ENCODE measurements at places on chromosomes 7 and 10.

DNA sequence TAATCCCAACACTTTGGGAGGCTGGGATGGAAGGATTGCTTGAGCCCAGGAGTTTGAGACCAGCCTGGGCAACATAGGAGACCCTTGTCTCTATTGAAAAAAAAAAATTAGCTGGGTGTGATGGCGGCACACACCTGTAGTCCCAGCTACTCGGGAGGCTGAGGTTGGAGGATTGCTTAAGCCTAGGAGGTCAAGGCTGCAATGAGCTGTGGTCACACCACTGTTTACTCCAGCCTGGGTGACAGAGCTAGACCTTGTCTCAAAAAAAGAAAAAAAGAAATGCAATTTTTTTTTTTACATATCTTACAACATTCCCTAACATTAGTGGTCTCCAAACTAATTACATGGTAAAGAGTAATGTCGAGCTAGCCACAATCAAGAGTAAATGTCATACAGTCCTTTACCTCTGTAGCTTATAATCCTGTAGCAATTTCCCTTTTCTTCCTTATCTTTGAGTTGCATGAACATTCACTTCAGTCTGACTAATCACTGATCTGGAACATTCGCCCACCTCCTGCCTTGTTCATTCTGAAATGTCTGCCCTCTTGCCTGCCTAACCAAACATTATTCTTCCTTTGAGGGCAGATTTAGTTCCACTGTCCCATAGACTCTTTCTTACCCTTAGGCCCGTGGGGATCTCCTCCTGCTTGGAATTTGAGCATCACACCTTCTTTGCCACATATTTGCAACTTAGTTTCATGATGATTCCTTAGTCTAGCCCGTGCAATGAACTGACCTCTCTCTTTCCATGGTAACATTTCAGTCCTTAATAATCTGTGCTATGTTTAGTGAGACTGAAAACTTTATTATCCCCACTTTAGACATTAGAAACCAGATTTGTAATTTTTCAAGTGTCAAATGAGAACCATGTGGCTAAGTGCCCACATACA lies 4.8 kb upstream of the VCL start:
- no peak for DNase-seq
- no peaks in the 10 kb centered on the region for H3K36me3 ChIP-seq
- H3K4me1 ChIP-seq = peaks cover 5% of the 10 kb centered on the region
- no peaks in the 10 kb centered on the region for H3K27me3 ChIP-seq
- H3K4me3 ChIP-seq = no peak overlapping the region

DNA sequence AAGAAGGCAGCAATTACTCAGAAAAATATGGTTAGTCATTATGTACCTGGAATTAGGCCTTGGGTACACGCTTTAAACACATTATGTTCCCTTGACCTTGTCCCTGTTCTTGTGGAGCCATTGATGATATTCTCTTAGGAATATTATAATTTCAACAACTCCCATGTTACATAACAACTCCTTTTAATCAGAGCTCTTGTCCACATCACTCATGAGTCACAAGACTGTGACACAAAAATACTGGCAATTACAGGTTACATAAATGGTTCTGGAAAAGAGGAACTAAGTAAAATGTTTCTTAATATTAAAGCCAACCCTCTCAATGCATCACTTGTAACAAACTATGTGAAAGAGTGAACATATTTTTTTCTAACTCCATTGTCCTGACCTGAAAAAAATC lies 143.8 kb upstream of the PCLO start:
- H3K4me3 ChIP-seq = no peak overlapping the region
- no peaks in the 10 kb centered on the region for H3K36me3 ChIP-seq
- no peaks in the 10 kb centered on the region for H3K4me1 ChIP-seq
- no peaks in the 10 kb centered on the region for H3K27me3 ChIP-seq
- DNase-seq = no peak

GRCh38 chr7:126856691-126857291 lies 395.9 kb downstream of the GRM8 start:
- no peak overlapping the region for H3K27ac ChIP-seq
- H3K27me3 ChIP-seq = no peaks in the 10 kb centered on the region

DNA sequence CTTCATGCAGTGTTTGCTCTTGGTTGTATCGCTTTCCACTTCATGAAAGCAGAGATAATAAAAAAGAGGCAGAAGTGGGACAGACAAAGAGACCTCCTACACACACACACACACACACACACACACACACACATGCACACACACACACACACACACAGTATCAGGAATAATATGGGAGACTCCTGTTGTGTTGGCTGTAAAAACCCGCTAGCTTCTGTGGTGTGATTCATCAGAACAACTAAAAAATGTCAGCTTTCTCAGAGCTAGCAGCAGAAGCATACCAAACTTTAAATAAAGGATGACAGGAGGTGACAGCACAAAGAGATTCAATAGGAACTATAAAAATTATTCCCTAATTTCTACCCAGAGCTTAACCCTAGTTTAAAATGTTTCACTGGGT lies 148.2 kb upstream of the LRRTM3 start:
- no peaks in the 10 kb centered on the region for H3K36me3 ChIP-seq
- H3K4me1 ChIP-seq = no peaks in the 10 kb centered on the region
- H3K27me3 ChIP-seq = no peaks in the 10 kb centered on the region
- no peak overlapping the region for H3K27ac ChIP-seq

DNA sequence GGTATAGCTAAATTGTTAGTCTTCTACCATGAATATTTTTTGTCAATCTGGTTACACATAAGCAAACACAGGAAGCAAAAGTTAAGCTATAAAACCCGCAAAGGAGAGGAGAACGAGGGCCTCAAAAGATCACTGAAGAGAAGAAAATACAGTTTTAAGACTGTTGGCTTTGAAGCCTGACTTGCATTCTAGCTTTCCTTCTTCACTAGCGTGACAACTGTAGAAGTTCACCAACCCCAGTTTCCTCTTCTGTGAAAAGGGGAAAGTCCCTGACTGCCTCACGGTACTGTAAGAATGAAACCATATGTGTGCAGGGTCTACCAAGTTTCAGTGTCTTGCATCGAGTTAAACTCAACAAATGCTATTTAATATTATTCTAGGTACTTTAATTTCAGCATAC lies 7.5 kb upstream of the LRRN3 start:
- no peaks in the 10 kb centered on the region for H3K27me3 ChIP-seq
- H3K4me3 ChIP-seq = no peak overlapping the region
- DNase-seq = no peak

- H3K36me3 ChIP-seq = no peaks in the 10 kb centered on the region
- DNase-seq = no peak
- H3K4me1 ChIP-seq = peaks cover 10% of the 10 kb centered on the region
- H3K27ac ChIP-seq = no peak overlapping the region
- no peak overlapping the region for H3K4me3 ChIP-seq
- no peaks in the 10 kb centered on the region for H3K27me3 ChIP-seq
Measured at GRCh38 chr7:113084496-113085172, 2.0 kb downstream of the GPR85 start.

GRCh38 chr7:100867040-100867775 lies at the start of gene TRIP6:
Gene TRIP6 (plus strand): TSS chr7:100867387. CDS start chr7:100867498, 111 bp downstream.
- peaks cover 39% of the 10 kb centered on the region for H3K4me1 ChIP-seq
- H3K4me3 ChIP-seq = peak within 1 kb of the TSS; percentile 63
- H3K27me3 ChIP-seq = no peaks in the 10 kb centered on the region
- H3K27ac ChIP-seq = peak within 1 kb of the TSS; percentile 80
- peak; percentile 96 for DNase-seq
- peaks cover 31% of the 10 kb centered on the region for H3K36me3 ChIP-seq

DNA sequence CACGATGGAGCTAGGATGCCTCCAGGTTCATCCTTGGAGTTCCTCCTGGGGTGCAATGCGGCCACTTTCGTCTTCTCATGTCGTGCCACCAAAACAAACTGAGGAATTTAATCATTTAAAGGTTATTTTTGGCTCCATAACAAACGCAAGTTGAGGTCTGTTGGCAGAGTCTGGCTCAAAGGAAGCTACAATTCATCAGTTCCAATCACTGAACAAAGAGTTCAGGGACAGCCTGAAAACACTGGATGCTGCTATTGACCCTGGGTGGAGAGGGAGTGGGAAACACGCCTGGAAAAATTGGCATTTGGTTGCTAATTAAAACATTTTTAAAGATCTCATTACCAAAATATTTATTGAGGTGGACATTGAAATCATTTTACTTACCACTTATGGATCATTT lies 11.4 kb upstream of the MGMT start:
- H3K27ac ChIP-seq = no peak overlapping the region
- H3K27me3 ChIP-seq = no peaks in the 10 kb centered on the region
- H3K4me1 ChIP-seq = no peaks in the 10 kb centered on the region
- no peak overlapping the region for H3K4me3 ChIP-seq

DNA sequence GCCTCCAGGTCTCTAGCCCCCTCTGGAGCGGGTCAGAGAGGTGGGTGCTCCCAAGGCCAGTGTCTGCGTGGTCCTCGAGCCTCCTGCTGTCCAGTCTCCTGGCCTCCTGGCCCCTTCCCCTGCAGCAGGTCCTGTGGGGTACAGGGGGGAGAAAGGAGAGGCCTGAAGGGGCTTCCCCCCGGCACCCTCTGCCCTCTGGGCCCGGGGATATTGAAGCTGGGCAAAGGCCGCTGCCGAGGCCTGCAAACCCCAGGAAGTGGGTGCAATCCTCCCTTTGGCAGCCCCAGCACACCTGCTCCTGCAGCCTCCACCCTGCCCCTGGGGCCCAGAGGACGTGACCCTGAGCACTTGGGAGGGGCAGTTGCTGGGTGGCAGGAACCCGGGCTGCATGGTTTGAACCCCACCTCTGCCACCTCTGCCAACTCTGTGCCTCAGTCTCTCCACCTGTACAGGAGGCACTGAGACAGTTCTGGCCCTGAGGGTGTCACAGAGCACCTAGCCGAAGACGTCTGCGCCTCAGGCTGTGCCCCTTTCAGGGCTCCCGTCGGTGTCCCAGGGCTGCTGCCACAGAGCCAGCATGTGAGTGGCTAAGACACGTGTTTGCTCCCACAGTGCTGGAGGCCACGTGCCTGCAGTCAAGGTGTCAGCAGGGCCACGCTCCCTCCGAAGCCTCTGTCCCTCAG lies 59.1 kb upstream of the INPP5A start:
- H3K27ac ChIP-seq = no peak overlapping the region
- H3K4me3 ChIP-seq = no peak overlapping the region
- peaks cover 27% of the 10 kb centered on the region for H3K27me3 ChIP-seq
- H3K4me1 ChIP-seq = peaks cover 5% of the 10 kb centered on the region

- H3K36me3 ChIP-seq = no peaks in the 10 kb centered on the region
- H3K27me3 ChIP-seq = no peaks in the 10 kb centered on the region
- no peaks in the 10 kb centered on the region for H3K4me1 ChIP-seq
- H3K4me3 ChIP-seq = no peak overlapping the region
- no peak overlapping the region for H3K27ac ChIP-seq
Measured at GRCh38 chr7:82616059-82616728, 172.6 kb upstream of the CACNA2D1 start.

DNA sequence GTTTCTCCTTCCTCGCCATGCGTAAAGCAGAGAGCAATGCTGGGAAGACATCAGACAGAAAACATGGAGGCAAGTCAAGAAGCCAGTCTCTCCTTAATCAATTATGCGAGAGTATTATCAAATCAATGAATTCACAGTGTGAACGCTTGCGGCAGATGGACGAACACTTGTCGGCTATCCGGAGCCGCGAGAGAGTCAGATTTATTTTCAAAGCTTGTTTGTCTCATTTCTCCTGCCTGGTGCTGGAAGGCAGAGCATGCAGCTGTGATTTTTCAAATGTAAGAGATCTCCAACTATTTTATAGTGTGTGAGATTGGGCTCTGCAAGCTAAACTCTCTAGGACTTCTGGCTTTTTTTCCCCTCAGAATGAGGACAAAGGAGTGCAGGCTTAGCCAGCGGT lies 252.3 kb downstream of the SNX10 start:
- no peak overlapping the region for H3K4me3 ChIP-seq
- no peaks in the 10 kb centered on the region for H3K27me3 ChIP-seq
- no peaks in the 10 kb centered on the region for H3K4me1 ChIP-seq

GRCh38 chr10:86538547-86538946 lies 17.0 kb upstream of the WAPL start:
- no peaks in the 10 kb centered on the region for H3K36me3 ChIP-seq
- H3K27ac ChIP-seq = no peak overlapping the region
- H3K4me1 ChIP-seq = peaks cover 17% of the 10 kb centered on the region
- H3K27me3 ChIP-seq = peaks cover 13% of the 10 kb centered on the region

- DNase-seq = peak; percentile 46
- H3K27ac ChIP-seq = no peak overlapping the region
- H3K27me3 ChIP-seq = peaks cover 4% of the 10 kb centered on the region
- no peaks in the 10 kb centered on the region for H3K36me3 ChIP-seq
Measured at GRCh38 chr10:2925631-2926030, 141.7 kb upstream of the PFKP start.

GRCh38 chr10:21270976-21271375 lies 254.5 kb downstream of the SKIDA1 start:
- no peaks in the 10 kb centered on the region for H3K27me3 ChIP-seq
- no peaks in the 10 kb centered on the region for H3K36me3 ChIP-seq
- H3K4me1 ChIP-seq = no peaks in the 10 kb centered on the region
- no peak for DNase-seq
- H3K4me3 ChIP-seq = no peak overlapping the region

DNA sequence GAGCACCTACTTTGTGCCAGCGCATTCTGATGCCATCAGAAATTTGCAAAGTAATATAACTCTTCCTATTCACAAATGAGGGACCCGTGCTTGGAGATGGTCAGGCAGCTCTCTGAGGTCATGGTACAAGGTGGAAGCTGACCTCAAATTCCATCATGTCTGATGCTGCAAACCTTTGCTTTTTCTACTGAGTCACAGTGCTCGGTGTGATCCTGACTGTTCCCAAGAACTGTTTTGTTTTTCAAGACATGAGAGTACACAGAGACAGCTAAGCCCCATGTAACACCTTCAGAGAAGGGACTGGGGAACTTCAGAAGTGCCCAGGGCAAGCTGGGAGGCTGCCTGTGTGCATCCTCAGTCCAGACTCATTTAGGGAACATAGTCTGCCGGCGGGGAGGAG lies 111.3 kb downstream of the FRMD4A start:
- H3K27ac ChIP-seq = no peak overlapping the region
- H3K36me3 ChIP-seq = no peaks in the 10 kb centered on the region
- DNase-seq = no peak
- no peak overlapping the region for H3K4me3 ChIP-seq
- no peaks in the 10 kb centered on the region for H3K4me1 ChIP-seq

DNA sequence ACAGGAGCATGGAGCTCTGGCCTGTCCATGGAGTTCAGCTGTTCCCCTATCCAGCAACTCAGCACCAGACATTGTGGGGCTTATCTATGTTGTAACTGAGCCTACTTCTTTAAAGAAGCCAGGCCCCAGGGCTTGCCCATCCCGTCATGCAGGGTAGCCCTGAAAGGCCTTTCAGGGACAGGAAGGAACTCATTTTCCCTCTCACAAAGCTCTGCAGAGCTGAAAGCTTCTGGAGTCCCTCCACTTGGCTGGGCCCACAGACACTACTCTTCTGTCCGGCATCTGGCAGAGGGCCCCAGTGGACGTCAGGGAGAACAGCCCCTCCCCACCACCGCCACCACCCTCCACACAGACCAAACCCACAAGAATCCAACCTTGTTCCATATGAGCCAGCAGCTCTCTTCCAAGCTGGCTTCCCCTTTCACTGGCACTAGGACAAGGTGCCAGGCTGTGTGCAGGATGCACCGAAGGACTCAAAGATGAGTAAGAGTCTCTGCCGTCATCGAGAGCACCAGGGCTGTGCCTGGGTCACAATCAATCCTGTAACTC lies 33.1 kb downstream of the DENND2A start:
- no peak overlapping the region for H3K4me3 ChIP-seq
- no peaks in the 10 kb centered on the region for H3K27me3 ChIP-seq
- peak overlapping the region; percentile 50 for H3K27ac ChIP-seq
- no peaks in the 10 kb centered on the region for H3K36me3 ChIP-seq

GRCh38 chr7:137953043-137953664 lies 48.7 kb downstream of the CREB3L2 start:
- peak overlapping the region; percentile 76 for H3K27ac ChIP-seq
- no peak overlapping the region for H3K4me3 ChIP-seq
- DNase-seq = peak; percentile 74
- H3K36me3 ChIP-seq = no peaks in the 10 kb centered on the region

Data from stomach (tissue), 19 donors.